ENCODE measurements at places on chromosomes 5 and 9. TPM values are rescaled to one million over a fixed set of nuclear protein-coding genes. Genes with fewer than 3 reads are reported as not detected.

DNA sequence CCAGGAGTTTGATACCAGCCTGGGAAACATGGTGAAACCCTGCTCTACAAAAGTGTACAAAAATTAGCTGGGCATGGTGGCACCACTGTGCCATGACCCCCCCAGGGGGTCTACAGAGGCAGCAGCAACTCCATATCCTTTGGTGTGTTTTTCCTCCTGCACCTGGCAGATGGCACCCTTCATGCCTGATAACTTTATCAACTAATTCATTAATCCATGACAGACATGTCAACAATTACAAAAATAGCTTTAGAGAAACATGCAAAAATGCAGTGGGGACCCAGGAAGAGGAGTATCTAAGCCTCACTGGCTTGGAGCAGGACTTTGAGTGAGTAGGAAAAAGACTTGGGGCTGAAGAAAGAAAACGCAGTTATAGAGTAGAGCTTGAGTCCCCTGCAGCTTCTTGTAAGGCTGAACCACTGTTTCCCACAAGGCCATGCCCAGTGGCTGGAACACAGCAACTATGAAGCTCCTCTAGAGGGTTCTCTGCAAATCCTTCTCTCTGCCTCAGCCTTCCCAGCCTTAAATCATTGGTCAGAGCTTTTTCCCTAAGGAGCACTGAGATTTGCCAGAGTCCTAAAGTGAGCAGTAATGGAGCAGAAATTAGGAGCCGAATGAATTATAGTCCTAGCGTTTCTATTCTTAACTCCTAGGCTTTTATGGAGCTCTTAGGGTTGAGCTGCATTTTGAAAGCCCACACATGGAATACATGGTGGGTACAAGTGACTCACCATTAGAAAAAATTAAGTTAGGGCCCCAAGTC lies 25.5 kb upstream of the B4GALT1 start:
- peaks cover 7% of the 10 kb centered on the region for H3K27me3 ChIP-seq
- no peak overlapping the region for H3K4me3 ChIP-seq
- H3K27ac ChIP-seq, result no peak overlapping the region
- H3K4me1 ChIP-seq, result no peaks in the 10 kb centered on the region
- H3K36me3 ChIP-seq, result no peaks in the 10 kb centered on the region
- DNase-seq, result no peak

GRCh38 chr9:28999806-29000205 lies 1426.5 kb upstream of the C9orf72 start:
- H3K27ac ChIP-seq, result no peak overlapping the region
- H3K36me3 ChIP-seq, result no peaks in the 10 kb centered on the region
- no peak for DNase-seq
- no peaks in the 10 kb centered on the region for H3K27me3 ChIP-seq

GRCh38 chr5:74241751-74242140 lies 398.8 kb downstream of the ENC1 start:
- H3K27ac ChIP-seq, result no peak overlapping the region
- no peak for DNase-seq
- no peak overlapping the region for H3K4me3 ChIP-seq
- H3K4me1 ChIP-seq, result no peaks in the 10 kb centered on the region
- H3K36me3 ChIP-seq, result no peaks in the 10 kb centered on the region

- H3K27ac ChIP-seq, result no peak overlapping the region
- no peaks in the 10 kb centered on the region for H3K27me3 ChIP-seq
Observed at GRCh38 chr5:147913786-147914185, 7.4 kb upstream of the C5orf46 start.

DNA sequence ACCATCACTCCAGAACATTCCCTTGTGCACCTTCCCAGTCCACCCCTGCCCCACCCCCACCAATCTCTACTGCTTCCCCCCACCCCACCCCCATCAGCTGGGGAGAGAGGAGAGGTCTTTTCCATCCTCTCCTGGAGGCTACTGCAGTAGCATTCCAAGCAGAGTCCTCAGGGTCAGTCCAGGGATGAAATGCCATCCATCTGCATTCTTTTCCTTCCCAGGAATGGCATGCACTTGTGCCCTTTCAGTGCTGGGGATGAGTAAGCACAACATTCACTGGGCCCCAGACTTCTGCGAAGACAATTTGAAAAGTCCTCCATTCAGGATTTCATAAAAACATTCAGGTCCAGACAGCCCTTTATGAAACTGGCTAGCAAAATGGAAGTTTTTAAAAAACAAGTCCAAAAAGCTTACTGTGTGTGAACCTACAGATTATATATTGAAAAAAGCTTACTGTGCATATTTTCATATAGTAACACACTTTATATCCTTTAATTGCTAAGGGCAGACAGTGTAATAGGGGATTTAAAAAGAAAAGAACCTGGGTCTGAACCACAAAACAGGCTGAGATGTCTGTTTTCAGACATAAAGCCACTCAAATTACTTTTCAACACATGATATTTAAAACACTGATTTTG lies 50.0 kb upstream of the GOLPH3 start:
- H3K36me3 ChIP-seq, result no peaks in the 10 kb centered on the region
- peak; percentile 86 for DNase-seq
- no peaks in the 10 kb centered on the region for H3K27me3 ChIP-seq

- H3K4me3 ChIP-seq, result peak overlapping the region; percentile 92
- no peaks in the 10 kb centered on the region for H3K4me1 ChIP-seq
- H3K27me3 ChIP-seq, result no peaks in the 10 kb centered on the region
- H3K36me3 ChIP-seq, result no peaks in the 10 kb centered on the region
- peak overlapping the region; percentile 57 for H3K27ac ChIP-seq
- DNase-seq, result no peak
Observed at GRCh38 chr5:131262953-131263541, 806 bp upstream of the CDC42SE2 start.

GRCh38 chr5:9015260-9015936 lies 530.5 kb downstream of the SEMA5A start:
- H3K36me3 ChIP-seq, result no peaks in the 10 kb centered on the region
- H3K4me3 ChIP-seq, result no peak overlapping the region
- H3K4me1 ChIP-seq, result peaks cover 19% of the 10 kb centered on the region
- peak; percentile 26 for DNase-seq
- H3K27me3 ChIP-seq, result no peaks in the 10 kb centered on the region

DNA sequence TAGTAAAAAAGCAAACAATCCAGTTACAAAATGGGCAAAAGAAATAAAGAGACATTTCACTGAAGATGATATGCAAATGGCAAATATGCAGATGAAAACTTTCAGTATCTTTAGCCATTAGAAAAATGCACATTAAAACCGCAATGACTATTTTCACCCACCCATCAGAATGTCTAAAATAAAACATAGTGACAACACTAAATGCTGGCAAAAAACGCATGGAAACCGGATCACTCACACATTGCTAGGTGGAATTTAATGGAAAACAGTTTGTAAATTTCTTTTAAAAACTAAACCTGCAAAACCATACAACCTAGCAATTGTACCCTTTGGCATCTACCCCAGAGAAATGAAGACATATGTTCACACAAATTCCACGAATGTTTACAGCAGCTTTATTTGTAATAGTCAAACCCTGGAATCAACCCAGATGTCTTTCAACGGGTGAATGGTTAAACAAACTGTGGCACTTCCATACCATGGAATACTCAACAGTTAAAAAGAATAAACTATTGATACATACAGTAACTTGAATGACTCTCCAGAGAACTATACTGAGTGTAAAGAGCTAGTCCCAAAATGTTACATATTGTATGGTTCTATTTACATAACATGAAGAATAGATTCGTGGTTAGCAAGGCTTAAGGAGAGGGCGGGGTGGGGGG lies 17.2 kb upstream of the PAM start:
- H3K27me3 ChIP-seq, result no peaks in the 10 kb centered on the region
- no peak overlapping the region for H3K27ac ChIP-seq
- DNase-seq, result no peak
- H3K4me3 ChIP-seq, result no peak overlapping the region

GRCh38 chr5:18244309-18244708 lies 610.0 kb downstream of the TAF11L14 start:
- DNase-seq, result no peak
- H3K4me1 ChIP-seq, result no peaks in the 10 kb centered on the region
- no peak overlapping the region for H3K4me3 ChIP-seq
- H3K36me3 ChIP-seq, result no peaks in the 10 kb centered on the region

GRCh38 chr5:1468629-1469527 lies 23.6 kb upstream of the SLC6A3 start:
- no peaks in the 10 kb centered on the region for H3K27me3 ChIP-seq
- no peak for DNase-seq
- H3K4me1 ChIP-seq, result no peaks in the 10 kb centered on the region
- H3K27ac ChIP-seq, result no peak overlapping the region
- peaks cover 47% of the 10 kb centered on the region for H3K36me3 ChIP-seq
- no peak overlapping the region for H3K4me3 ChIP-seq

DNA sequence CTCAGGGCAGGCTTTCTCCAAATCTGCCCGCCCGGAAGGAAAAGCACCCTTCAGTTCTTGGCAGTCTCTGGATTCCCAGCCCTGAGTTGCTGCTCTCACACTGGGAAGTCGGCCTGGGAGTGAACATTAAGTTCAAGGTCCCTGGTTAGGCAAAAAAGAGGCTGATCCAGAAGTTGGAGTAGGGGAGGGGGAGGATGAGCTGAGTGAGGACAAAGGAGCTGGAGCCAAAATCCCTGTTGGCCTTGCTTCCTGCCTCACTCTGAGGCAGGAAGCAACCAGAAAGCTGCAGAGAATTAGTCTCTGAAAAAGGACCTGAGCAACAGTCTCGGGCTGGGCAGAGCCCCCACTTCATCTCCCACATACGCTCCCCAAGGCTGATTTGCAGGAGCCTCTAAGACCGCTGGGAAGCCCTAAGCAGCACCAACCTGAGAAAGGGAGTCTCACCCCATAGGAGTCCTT lies 15.0 kb upstream of the RPS14 start:
- H3K27ac ChIP-seq, result no peak overlapping the region
- no peaks in the 10 kb centered on the region for H3K27me3 ChIP-seq
- H3K36me3 ChIP-seq, result no peaks in the 10 kb centered on the region
- H3K4me1 ChIP-seq, result peaks cover 15% of the 10 kb centered on the region
- H3K4me3 ChIP-seq, result no peak overlapping the region

The TLX3 gene
- not detected for polyA plus RNA-seq

The RNF183 gene
- polyA plus RNA-seq, result not detected

The IZUMO3 gene
- not detected for polyA plus RNA-seq

The ARID3C gene
- not detected for polyA plus RNA-seq

The MED27 gene
- 44.7 TPM for polyA plus RNA-seq
